AML-193 (cell line): ENCODE measurements at places on chromosomes 3 and 15.
A peak's percentile ranks its signal among the peaks of the same experiment; 100 is the strongest.

- DNase-seq, result no peak
Measured at GRCh38 chr3:32413845-32414521, 22.3 kb downstream of the CMTM7 start.

GRCh38 chr3:14496351-14496750 is 43.8 kb downstream of the GRIP2 start:
- DNase-seq, result no peak

DNA sequence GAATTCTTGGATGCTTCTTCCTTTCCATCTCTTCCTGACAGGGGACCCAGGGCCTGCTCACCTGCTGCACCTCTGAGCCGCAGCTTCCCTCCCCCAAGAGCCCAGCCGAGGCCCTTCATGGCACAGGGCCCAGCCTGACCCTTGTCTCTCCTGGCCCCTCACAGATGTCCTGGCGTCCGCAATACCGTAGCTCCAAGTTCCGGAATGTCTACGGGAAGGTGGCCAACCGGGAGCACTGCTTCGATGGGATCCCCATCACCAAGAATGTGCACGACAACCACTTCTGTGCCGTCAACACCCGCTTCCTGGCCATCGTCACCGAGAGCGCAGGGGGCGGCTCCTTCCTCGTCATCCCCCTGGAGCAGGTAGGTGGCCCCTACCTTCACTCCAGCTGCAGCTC is 66.2 kb downstream of the CORO2B start:
- no peak for DNase-seq

DNA sequence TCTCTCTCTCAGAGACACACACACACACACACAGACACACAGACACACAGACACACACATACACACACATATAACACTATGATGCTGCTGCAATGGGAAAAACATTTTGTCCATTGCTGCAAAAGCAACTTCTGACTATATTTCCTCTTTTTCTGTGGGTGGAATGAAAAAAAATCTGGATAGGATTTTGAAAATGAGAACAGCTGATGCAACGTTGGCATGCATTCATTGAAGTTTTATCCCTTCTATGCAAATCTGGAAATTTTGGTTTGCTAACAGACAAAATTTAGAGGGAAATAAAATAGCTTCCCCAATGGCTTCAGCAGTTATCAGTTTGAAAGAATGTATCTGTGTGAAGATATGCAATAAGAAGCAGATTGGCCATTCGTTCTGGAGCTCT is 763.4 kb upstream of the GRM7 start:
- DNase-seq, result no peak

DNA sequence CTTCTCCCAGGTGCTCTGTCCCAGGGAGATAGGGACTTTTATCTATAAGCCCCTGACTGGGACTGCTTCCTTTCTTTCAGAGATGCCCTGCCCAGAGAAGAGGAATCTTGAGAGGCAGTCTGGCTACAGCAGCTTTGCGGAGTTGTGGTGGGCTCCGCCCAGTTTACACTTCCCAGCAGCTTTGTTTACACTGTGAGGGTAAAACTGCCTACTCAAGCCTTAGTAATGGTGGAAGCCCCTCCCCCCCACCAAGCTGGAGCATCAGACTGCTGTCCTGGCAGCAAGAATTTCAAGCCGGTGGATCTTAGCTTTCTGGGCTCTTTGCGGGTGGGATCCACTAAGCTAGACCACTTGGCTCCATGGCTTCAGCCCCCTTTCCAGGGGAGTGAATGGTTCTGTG is 253.8 kb upstream of the ARL6 start:
- no peak for DNase-seq

DNA sequence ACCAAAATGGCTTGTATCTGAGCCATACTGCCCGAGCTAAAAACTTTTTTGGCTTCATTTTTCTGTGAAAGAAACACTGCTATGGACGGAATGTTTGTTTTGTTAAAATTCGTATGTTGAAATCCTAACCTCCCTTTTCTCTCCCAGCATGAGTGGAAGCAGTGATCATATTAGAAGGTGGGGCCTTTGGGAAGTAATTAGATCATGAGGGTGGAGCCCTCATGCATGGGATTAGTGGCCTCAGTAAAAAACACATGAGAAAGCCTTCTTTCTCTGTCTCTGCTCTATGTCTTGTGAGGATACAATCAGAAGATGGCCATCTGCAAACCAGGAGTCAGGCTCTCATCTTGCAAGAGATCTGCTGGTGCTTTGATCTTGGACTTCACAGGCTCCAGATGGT is 7.4 kb upstream of the FNDC3B start:
- DNase-seq, result no peak

DNA sequence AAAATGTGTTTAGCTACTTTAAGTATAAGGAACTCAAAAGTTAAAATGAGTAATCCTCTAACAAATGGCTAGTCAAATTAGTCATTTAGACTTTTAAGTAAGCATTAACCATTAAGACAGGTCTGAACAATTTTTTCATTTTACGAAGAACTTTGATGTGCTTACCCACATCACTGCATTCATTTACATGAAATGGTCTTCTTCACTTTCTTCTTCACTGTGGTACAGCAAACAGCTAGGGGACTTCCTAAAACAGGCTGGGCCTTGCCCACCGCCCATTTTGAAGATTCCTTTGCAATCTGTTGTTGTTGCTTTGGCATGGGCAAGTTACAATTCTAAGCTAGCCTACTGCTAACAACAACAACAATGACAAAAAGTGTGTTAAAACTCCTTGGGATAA is 67.4 kb downstream of the CBLB start:
- DNase-seq, result no peak

- peak; percentile 30 for DNase-seq
Measured at GRCh38 chr3:193780810-193781478, 187.9 kb downstream of the OPA1 start.

DNA sequence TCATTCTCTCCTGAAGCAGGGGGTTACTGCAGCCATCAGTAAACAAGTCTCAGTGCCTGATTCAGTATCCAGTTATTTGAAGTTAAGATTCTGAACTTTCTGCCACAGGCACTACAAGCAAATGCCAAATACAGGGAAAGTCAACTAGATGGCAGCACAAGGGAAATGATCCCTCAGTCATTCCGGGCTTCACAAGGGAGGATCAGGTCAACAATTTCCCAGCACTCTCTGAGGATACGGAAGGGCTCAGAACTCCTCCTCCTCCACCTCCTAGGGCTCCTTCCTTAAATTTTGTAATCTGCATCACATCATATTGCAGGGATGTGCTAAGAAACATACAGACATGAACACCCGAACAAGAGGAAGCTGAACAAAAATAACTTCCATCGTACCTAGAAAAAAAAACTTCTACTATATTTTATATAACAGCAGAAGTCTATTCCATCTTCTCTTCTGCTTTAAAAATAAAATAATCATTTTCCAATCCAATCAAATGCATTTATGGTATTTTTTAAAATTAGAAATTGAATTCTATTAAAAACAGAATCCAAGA is 187.1 kb downstream of the FMN1 start:
- no peak for DNase-seq

- no peak for DNase-seq
Measured at GRCh38 chr3:144930431-144930830, 958.8 kb downstream of the DIPK2A start.

GRCh38 chr3:85481411-85482212 is 522.8 kb downstream of the CADM2 start:
- no peak for DNase-seq

DNA sequence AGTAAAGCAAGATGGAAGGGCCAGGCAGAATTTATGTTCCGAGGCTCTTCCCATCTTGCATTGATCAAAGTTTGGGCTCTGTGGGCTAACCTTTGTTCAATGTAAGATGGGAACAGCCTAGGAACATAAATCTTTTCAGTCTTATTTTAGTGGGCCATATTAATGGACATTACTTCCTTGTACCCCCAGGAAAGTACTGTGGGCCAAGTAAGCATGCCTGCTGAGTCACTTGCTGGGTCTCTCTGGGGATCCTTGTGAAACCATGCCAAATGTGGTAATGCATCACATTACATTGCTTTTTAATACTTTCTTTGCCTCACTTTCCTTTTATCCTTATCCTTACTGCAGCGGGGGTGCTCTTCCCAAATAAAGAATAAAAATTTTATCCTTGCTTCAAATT is 349.5 kb upstream of the POU1F1 start:
- no peak for DNase-seq

GRCh38 chr15:97177151-97177577 is 783.3 kb upstream of the ARRDC4 start:
- no peak for DNase-seq

DNA sequence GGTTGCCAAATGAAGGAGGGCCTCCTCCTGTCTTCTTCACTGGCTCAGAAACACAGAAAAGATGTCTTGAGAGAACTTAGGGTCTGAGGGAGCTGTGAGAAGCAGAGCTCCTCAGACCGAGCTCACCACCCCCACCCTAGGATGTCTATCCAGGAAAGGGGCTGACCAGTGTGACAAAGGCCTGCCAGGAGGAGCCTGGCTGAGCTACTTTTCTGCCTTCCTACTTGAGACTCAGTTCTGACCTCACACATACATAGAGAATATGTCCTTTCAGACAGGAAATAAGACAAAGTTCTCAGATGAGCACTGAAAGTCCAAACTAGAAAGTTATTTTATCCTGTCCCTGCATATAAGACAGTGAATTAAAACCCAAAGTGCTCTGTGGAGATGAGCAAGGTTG is 54.5 kb downstream of the KIF9 start:
- DNase-seq, result no peak
